ENCODE measurements at places on chromosomes 2 and 18. TPM values are rescaled to one million over a fixed set of nuclear protein-coding genes. Genes with fewer than 3 reads are reported as not detected.

The AGXT gene
- total RNA-seq: 0.76 TPM

The COL4A4 gene
- total RNA-seq: 0.08 TPM

The GALNT1 gene
- 32.7 TPM for total RNA-seq

The EVX2 gene
- total RNA-seq: not detected

The SLC9A2 gene
- total RNA-seq: not detected

The SKOR2 gene
- not detected for total RNA-seq

The PLGLB2 gene
- 0.82 TPM for total RNA-seq

The MAPRE3 gene
- total RNA-seq: 4.7 TPM

The KATNAL2 gene
- total RNA-seq: 0.53 TPM

The SPEG gene
- total RNA-seq: 13.8 TPM

The SULT1C2 gene
- total RNA-seq: not detected

The CLASP1 gene
- 67.5 TPM for total RNA-seq

The SLC20A1 gene
- 83.0 TPM for total RNA-seq

The HNRNPA3 gene
- total RNA-seq: 139 TPM

The SLC4A5 gene
- total RNA-seq: 14.6 TPM

The MYO3B gene
- total RNA-seq: not detected

The SAG gene
- total RNA-seq: not detected

The STK11IP gene
- total RNA-seq: 25.9 TPM

The SP5 gene
- total RNA-seq: not detected

The RAB6C gene
- not detected for total RNA-seq

The USP37 gene
- 24.4 TPM for total RNA-seq

The PIEZO2 gene
- total RNA-seq: 0.05 TPM

The ANKAR gene
- total RNA-seq: 12.6 TPM

The ALPG gene
- not detected for total RNA-seq

The LYPD1 gene
- total RNA-seq: not detected

The MYO5B gene
- 0.50 TPM for total RNA-seq

The TRABD2A gene
- total RNA-seq: 106 TPM

The SELENOI gene
- total RNA-seq: 37.1 TPM

The ECEL1 gene
- not detected for total RNA-seq

The SERPINB12 gene
- not detected for total RNA-seq

The DLGAP1 gene
- 0.25 TPM for total RNA-seq

The LYPD6 gene
- not detected for total RNA-seq

The CELF4 gene
- not detected for total RNA-seq

The B3GNT7 gene
- total RNA-seq: 2.0 TPM

The ABCG8 gene
- 0.09 TPM for total RNA-seq
